Stimulated activated CD4-positive, alpha-beta T cell treated with anti-CD3 and anti-CD28 coated beads, TNF-alpha, amount 100 ng/mL, for 4 hours (primary cell): ENCODE measurements at places on chromosomes 6 and 20.

DNA sequence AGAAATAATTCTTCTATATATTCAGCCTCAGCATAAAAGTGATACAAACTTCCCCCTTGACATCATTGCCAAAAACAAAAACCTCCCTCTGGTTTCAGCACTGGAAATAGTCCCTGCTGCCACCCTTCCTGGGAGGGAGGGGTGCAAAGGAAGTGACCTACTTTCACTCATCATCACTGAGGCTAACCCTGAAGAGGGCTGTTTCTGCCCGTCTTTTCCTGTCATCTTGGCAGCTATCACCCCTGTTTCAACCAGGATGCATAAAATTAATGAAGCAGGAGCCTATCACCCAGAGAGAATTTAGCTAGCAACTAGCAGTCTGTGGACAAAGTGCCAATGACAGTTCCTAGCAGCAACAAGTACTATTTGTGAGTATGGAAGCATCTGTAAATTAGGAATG, 397.8 kb downstream of the LAMA2 start:
- peak; percentile 3 for DNase-seq

- DNase-seq: no peak
These were observed 227.2 kb upstream of the SULF2 start for GRCh38 chr20:48012401-48012974.

- no peak for DNase-seq
These were observed 63.5 kb upstream of the ADGRF1 start for GRCh38 chr6:47105469-47106178.

DNA sequence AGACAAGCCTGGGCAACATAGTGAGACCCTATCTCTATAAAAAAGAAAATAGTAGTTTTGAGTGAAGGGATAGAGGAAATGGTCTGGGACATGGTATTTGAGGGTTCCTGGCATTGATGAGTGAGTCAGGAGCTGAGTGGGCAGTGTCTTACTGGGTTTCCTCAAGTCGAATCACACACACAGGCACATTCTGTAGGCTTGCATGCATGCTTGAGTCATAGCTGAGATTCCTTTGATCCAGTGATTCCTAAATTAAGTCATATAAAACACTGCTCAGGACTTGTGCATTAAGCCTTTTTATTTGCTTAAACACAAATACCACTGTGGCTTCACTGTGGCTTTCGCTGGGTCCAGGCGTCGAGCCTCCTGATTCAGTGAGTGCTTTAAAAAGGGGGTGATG, 71.8 kb upstream of the TMEM181 start:
- no peak for DNase-seq

DNA sequence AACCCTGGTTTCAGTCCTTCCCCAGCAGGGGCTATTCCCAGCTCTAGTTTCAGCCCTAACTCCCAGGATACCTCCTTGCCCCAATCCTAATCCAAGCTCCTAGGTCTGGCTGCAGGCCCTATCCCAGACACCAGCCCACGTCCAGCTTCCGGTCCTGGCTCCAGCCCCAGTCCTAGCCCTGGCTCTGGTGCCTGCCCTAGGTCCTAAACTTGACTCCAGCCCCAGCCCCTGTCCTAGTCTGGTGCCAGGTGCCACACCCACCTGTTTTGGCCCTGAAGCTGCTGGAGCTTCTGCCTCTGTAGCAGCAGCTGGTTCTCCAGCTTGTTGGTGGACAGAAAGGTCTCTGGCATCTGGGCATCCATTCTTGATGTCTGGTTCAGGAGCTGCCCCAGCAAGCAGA, 28.1 kb downstream of the ANGPT4 start:
- no peak for DNase-seq
